Aorta (tissue), 5 donors: ENCODE measurements at places on chromosomes 3 and 15. TPM values are rescaled to one million over a fixed set of nuclear protein-coding genes. Genes with fewer than 3 reads are reported as not detected.

UROC1 gene
- total RNA-seq = not detected

DNA sequence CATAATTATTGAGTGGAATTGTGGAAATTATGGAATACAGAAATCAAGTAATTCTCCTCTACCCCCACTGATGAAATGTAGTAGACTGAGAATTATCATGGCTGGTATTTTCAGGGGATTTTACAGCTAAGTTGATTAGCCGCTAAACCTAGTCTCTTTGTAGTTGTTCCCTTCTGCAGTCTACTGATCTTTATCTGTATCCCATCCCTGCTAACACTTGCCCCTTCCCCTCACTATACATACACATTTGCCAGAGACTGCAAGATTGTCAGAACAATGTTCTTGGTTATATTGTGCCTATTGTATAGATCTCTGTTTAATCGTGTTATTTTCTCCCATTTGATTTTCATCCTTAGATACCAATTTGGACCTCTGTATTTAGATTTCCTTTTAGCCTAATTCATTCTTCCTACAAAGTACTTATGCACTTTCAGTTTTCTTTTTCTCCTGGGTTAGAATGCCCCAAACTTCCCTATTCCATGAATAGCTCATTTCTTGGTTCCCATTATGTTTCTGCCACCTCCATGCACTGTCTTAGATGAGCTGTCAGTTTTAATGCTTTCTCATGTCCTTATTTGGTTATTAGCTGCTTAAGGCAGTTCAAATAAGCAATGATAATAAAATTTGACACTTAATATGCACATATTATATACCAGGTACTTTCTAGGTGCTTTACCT, 86.9 kb downstream of the CDIN1 start:
- no peak for DNase-seq
- H3K4me3 ChIP-seq = no peak overlapping the region

ZIC1 gene
- total RNA-seq = 1.7 TPM

C3orf85 gene
- total RNA-seq = not detected

CPLX3 gene
- not detected for total RNA-seq

DNA sequence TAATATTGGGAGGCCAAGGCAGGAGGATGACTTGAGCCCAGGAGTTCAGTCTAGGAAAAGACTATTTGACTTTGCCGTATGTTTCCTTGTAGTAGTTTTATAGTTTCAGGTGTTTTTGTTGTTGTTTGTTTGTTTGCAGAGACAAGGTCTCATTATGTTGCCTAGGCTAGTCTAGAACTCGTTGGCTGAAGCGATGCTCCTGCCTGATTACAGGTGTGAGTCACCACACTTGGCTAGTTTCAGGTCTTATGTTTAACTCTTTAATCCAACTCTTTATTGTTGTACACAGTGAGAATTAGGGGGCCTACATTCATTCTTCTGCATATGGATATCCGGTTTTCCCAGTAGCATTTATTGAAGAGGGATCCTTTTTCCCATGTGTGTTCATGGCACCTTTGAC, 32.0 kb downstream of the FAIM start:
- no peak overlapping the region for H3K4me3 ChIP-seq
- DNase-seq = no peak
- no peaks in the 10 kb centered on the region for H3K36me3 ChIP-seq
- no peaks in the 10 kb centered on the region for H3K27me3 ChIP-seq
- no peaks in the 10 kb centered on the region for H3K4me1 ChIP-seq

- H3K4me3 ChIP-seq = no peak overlapping the region
- no peak overlapping the region for H3K27ac ChIP-seq
- H3K4me1 ChIP-seq = peaks cover 2% of the 10 kb centered on the region
- no peak for DNase-seq
These were observed 732 bp downstream of the SAXO2 start for GRCh38 chr15:82263350-82263749.

SLC22A14 gene
- 0.49 TPM for total RNA-seq

TRIM71 gene
- total RNA-seq = not detected
